ENCODE measurements at places on chromosomes 5 and 9. TPM values are rescaled to one million over a fixed set of nuclear protein-coding genes. Genes with fewer than 3 reads are reported as not detected.

Gene PRDM9
- total RNA-seq, result not detected

Gene RLN1
- not detected for total RNA-seq

Gene ZNF354B
- total RNA-seq, result 6.4 TPM

Gene IQGAP2
- 2.2 TPM for total RNA-seq

Gene DCTN3
- total RNA-seq, result 67.4 TPM

Data from smooth muscle cell of the pulmonary artery (primary cell).